ENCODE measurements at places on chromosomes 6 and 20.

DNA sequence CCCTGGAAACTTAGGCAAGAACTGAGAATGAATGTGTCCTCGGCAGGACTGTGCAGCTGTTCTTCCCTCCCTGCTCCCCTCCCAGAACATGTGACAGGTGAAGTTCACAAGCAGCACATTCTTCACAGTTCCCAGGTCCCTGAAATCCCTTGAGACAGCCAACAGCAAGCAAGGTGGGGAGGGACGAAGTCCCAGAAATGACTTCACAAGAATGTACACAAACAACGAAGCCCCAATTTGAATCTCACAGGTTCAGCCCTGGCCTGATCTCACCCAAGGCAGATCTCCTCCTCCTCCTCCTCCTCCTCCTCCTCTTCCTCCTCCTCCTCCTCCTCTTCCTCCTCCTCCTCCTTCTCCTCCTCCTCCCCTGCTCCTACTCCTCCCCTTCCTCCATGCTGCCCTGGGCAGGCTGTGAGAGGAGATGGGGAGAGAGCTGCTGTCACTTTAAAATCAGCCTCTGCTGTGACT, 32.4 kb downstream of the WRNIP1 start:
- no peak for DNase-seq

GRCh38 chr6:35047265-35048011, 93.7 kb downstream of the TCP11 start:
- no peak for DNase-seq

GRCh38 chr6:7108196-7108963, 619 bp downstream of the RREB1 start:
- DNase-seq: peak; percentile 74

- DNase-seq: no peak
Observed at GRCh38 chr6:30591008-30591407, 19.8 kb downstream of the ABCF1 start.

DNA sequence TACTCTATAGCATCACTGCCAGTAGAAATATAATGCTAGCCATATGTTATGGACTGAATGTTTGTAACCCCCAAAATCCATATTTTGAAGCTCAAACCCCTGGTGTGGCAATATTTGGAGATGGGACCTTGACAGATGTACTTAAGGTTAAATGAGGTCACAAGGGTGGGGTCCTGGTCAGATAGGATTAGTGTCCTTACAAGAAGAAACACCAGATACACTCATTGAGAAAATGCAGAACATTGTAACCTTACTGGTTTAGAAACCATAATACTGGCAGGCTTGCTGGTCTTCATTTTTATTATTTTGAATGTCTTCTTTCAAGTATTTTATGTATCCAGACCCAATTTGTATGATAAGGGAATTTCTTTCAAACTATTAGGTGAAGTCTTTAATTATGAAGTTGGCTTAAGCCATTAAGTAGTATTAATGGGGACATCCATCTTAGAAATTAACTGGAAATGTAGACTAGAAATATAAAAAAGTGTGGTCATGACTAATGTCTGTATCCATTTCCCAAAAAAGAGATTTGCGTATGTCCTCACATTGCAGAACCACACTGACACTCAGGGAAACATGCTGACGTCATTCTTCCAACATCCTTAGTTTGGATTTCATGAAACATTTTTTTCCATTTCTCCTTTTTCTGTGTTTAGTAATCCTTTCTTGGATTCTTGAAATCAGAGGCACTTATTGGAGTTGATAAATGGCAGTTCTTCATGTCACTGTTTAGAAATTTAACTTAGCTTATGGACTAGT, 32.4 kb downstream of the SLC16A10 start:
- no peak for DNase-seq

DNA sequence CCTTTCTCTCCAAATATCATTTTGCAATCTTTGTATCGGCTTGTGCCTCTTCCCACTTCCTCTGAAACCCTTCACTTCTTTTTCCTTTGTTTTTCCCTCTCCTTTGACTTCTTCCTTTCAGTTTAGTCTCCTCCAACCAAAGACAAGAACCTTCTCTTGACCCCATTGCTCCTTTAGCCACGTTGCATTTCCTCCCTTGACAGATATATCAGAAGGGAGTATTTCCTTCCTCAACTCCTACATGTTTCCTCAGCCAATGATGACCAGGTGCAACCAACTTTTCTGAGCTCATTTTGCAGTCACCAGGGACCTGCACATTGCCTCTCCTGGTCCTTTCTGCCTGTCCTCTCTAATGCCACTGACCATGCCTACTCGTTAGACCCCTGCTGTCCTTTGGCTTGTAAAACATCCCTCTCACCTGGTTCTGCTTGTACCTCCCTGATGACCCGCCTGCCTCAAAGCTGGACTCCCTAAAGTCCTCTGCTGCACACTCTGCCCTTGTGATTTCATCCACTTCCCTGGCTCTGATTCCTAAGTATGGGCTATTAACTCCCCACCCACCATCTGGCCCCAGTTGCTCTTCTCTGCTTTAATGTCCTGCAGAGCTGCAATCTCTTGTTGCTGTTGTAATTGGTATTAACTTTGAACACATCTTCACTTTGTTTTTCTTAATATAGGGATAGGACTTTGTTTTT, 27.4 kb downstream of the SLC22A16 start:
- no peak for DNase-seq

GRCh38 chr6:13874191-13874549, 50.6 kb upstream of the RNF182 start:
- no peak for DNase-seq

GRCh38 chr6:56072856-56073255, 174.5 kb downstream of the COL21A1 start:
- no peak for DNase-seq

DNA sequence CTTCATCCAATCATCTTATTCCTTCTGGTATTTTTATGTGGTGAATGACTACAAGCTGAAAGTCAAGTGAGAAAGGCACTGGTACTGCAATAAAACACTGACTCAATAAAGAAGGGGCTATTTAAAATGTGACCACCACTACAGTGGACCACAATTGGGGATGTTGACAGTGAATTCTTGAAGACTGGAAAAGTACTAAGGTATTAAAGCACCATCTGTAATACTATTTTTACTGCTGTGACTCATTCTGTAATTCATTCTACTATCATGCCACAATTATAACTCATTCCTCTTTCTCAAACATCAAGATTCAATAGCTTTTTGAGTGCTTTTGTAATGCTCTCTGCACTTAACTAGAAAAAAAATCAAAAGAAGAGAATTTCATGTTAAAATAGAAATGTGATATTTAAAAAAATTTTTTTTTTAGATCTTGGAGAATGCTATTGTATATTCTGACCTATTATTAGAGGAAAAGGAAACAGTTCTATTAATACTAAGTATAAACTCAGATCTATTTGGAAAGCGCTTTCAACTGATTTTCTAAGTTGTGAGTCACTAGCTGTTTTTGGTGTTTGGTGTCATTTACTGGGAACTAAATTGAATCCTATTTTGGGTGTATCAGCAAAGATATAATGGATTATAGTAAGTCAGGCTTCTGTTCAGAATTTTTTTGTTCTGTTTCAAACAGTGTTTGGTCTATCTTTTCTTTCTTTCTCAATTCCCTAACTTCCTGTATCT, 104.7 kb upstream of the TMEM170B start:
- DNase-seq: no peak

GRCh38 chr6:36769183-36769675, 70.0 kb downstream of the CPNE5 start:
- DNase-seq: no peak

- DNase-seq: peak; percentile 89
Observed at GRCh38 chr6:168370310-168370991, 50.9 kb upstream of the DACT2 start.

GRCh38 chr6:112252571-112253497, 1.5 kb downstream of the LAMA4 start:
- no peak for DNase-seq

GRCh38 chr20:46800409-46800804, 91.0 kb downstream of the SLC2A10 start:
- no peak for DNase-seq

GRCh38 chr6:38236631-38237030, 403.1 kb downstream of the BTBD9 start:
- DNase-seq: no peak
